ENCODE measurements at places on chromosomes 11 and 22.

DNA sequence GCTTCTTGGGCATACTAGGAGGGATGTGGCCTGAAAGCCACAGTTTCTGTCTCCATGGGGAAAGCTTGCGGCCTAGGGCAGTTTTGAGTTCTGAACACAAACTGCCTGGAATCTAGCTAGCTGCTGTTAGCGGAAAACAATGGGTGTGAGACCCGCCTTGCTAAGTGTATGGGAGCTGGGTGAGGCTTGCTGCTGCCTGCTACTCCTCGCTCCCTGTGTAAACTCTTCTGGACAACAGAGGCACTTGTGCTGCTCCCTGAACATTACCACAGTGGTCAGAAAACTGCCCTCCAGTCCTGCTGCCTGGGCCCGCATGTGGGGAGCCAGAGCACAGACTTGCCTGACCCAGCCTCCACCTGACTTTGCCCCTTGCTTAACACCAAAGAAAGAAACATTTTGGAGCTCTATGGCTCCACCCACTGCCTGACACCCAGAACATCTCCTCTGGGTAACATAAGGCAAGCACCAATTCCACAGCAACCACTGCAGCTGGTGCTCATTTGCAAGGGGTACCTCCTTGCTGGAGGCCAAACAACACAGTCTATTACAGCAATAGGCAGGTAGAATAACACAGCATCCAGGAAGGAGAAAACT, 766.3 kb upstream of the RAG2 start:
- no peak for DNase-seq

GRCh38 chr11:47716692-47717091, 1.5 kb upstream of the AGBL2 start:
- DNase-seq: no peak

- DNase-seq: no peak
These were observed 23.3 kb downstream of the LINC01488 start for GRCh38 chr11:69504576-69505335.

DNA sequence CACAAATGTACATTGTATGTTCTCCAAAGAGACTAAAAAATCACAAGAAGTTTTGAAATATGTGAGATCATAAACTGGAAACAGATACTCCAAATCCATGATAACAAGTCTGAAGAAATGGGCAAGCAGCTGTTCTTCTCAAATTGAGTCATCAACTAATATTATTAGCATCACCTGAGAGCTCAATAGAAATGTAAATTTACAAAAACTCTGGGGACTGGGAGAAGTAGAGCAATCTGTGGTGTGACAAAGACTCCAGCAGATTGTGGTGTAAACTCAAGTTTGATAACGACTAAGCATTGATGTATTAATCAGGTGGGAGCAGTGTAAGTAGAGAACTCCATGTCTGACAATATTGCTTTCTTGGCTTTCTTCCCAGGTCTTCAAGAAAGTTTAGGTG, 53.2 kb downstream of the GLYATL1 start:
- DNase-seq: no peak

DNA sequence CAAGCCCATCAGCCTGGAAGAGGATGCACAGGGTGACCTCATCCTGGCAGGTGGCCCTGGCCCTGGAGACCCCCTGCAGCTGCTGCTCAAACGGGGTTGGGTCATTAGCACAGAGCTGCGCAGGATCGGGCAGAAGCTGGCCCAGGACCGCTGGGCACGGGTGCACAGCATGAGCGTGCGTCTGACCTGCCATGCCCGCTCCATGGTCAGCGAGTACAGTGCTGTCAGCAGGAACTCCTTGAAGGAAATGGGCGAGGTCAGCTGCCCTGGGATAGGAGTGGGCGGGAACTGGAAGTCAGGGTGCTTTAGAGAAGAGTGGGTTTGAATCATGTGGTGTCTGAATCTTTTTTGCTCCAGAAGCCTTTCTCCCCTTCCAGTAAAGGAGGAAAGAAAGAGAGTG, 61.1 kb downstream of the INSC start:
- DNase-seq: no peak

Data from dorsolateral prefrontal cortex (tissue), 122 donors.